ENCODE measurements at places on chromosomes 6 and 20.

DNA sequence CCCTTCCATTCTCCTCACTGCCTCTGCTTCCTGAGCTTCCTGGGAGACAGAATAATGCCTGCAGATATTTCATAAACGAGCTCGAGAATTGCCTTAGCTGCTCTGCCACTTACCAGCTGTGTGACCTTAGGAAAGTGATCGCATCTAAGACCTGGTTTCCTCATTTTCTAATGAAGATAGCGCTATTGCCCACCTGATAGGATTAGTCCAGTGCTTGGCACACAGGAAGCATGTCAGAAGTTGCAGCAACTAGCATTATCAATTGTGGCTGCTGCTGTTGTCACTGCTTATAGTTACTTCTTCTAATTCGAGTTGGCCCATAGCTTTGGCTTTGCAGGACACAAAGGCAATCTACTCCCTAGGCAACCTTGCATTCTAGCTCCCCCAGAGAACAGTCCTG is 305.5 kb upstream of the SGK1 start:
- no peak for DNase-seq

DNA sequence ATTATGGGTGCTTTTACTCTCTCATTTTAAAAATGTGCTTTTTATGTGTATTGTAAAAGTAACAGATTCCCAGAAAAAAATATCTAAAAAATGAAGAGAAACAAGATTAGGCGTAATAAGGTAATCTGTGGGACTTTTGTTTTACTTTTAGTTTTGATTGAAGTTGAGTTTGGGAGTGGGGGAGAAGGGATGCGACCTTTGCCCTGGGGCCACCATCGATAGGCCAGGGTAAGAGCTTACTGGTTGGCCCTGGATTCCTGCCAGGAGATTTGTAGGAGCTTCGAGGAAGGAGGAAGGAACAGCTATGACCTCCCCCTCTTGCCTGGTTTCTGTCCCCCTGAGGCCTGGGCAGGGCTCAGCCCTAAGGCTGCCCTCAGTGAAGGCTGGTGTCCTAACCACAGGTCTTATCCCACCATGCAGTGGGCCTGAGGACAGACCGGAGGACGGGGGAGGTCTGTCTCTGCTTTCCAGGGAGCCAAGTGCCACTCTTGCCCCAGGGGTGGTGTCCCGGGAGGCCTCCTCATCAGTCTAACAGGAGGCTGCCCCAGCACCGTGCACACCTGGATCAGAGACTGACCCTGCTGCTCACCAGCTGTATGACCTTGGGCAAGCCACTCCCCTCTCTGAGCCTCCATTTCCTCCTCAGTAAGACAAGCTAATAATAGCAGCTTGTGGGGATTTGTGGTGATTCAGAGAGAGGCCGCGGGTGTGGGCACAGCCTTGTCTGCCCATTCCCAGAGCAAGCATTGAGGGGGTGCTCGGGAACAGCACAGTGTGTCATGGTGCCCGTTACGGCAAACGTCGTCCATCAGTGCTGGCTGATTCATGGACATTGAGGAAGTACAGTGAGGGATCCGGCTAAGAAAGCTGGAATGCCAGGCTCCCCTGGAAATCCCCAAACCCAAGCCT is 21.2 kb downstream of the TGM2 start:
- no peak for DNase-seq

GRCh38 chr6:136440203-136440602 is 110.0 kb downstream of the MAP7 start:
- DNase-seq, result no peak

GRCh38 chr20:40967700-40968099 is 60.9 kb upstream of the TOP1 start:
- no peak for DNase-seq

GRCh38 chr20:43681991-43682410 is 15.1 kb downstream of the MYBL2 start:
- no peak for DNase-seq

DNA sequence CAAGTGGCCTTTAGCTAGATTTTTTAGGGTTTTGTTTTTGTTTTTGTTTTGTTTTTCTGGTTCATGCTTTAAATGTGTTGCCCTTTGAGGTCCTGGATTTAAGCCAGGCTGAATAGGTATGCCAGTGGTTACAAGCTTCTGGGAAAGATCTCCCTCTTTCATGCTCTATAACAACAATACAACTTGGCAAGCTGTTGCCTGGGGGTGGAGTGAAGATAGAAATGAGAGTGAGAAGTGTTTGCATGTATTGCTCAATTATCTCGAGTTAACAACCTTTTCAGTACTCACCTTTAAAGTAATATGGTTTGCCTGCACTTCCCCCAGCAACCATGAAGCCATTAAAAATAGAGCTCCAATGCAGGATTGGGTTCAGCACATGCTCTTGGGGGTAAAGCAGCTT is 19.2 kb upstream of the HAO1 start:
- DNase-seq, result no peak

DNA sequence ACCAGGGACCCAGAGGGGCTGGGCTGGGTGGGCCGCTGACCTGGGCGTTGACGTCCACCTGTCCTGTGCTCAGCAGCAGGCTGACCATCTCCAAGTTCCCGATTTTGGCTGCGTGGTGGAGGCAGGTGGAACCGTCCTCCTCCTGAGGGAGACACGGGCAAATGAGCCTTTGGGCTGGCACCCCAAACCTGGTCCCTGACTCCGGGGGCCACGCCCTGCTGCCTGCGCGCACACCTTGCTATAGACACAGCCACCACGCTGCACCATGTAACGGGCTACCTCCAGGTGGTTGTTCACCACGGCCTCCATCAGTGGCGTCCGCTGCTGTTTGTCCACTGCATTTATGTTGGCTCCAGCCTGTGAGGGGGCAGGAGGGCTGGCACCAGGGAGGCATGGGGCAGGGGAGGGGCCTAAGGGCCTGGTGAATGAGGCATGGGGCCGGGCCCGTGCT is 7.8 kb upstream of the SLC44A4 start:
- no peak for DNase-seq

GRCh38 chr20:58431134-58431533 is 42.1 kb downstream of the VAPB start:
- no peak for DNase-seq

DNA sequence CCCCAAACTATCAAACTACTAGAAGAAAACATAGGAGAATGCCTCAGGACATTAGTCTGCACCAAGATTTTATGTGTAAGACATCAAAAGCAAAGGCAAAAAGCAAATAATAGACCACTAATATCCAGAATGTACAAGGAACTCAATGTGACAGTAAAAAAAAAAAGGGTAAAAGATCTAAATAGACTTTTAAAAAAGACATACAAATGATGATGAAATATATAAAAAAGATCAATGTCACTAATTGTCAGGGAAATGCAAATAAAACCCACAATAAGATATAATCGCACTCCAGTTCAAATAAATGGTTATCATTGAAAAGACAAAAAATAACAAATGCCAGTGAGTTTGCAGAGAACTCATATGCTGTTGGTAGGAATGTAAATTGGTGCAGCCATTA is 118.3 kb upstream of the DUSP22 start:
- DNase-seq, result no peak

GRCh38 chr20:58693226-58694006 is 816 bp downstream of the NPEPL1 start:
- DNase-seq, result no peak

DNA sequence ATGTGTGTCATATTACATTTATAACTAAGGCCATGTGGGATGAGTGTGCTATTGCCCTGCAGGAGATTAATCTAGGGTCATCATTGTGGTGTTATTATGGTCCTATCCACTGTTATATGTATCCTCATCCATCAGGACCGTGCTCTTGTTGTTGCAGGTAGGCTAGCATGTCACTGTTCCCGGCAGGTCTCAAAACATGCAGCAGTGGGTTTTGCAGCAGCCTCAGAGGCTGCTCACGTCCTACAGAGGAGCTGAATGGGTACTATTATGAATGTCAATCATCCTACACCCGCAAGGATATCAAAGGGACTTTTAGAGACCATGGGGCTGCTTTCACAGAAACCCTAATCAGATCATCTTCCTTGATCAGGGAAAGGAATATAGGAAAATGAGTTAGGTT is 318.2 kb downstream of the SAMD5 start:
- no peak for DNase-seq

GRCh38 chr6:30614044-30614842 is 2.8 kb downstream of the PPP1R10 start:
- no peak for DNase-seq

DNA sequence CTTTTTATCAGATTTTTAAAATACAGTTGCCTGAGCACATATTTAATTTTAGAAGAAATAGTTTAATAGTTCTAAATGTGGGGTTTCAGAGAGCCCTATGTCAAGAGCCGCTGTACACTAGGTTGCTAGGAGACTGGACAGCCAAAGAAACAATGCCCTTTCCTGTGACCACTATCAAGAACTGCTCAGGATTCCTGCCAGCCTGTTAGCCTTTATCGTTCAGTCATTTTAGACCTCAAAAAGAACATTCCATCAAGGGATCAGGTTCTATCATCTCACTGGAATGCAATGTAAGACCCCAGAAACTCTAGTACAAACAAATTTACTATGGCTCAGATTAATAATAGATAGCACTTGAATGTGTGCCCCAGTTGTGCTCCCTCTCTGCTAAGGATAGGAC is 181.2 kb upstream of the CCN2 start:
- DNase-seq, result no peak

- no peak for DNase-seq
These were observed 117.0 kb downstream of the ME1 start for GRCh38 chr6:83313882-83314281.

DNA sequence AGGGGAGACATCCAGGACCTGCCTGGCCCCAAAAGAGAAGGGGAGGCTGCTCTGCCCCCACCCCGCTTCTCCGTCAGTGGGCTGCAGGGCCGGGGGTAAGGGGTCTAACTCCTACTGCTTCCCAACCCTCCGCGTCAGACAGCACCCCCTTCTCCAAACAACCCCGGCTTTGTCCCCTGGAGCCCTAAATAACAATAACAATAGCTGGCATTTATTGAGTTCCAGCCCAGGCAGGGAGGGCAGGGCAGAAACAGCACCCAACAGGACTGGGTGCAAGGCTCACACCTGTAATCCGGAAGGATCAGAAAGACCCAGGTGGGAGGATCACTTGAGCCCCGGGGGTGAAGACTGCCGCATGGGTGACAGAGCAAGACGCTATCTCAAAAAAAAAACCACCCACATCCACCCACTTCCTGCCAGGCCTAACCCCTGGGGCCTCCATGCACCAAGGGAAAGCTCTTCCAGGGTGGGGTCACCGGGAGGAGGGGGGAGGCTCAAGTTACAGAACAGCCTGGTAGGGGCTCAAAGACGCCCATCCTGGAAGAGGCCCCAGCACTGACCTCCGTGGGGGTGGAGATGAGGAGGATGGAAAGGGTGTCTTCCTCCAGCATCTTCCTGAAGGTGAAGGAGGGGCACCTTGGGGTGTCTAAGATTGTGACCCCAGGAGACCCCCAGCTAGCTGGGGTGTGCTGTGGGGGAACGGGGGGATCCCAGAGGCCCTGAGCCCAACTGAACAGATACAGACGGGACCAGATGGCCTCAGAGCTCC is 1.3 kb upstream of the FNDC11 start:
- DNase-seq, result no peak

DNA sequence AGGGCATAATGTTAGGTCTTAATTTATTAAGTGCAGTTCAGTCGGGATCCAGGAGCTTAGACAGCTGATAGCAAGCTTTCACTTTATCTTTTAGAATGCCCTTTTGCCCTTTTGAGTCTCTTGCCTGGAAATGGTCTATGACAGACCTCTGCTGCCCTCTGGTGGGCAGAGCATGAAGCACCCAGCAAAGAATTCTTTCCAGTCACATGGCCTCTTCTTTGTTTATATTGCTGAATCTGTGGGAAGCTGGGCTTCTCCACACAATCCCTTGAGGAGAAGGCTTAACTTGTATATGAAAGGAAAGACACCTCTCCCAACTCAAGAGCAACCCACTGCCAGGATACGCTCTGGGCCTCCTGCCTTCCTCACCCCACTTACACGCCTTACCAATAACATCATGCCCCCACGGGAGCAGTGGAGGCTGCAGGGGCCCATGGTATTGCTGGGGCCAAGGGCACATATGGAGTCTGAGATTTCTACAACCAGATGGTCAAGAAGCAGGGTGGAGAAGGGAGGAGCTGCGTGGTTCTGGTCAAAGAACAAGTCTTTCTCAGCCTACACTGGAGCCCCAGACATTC is 20.4 kb downstream of the WFDC3 start:
- no peak for DNase-seq

- no peak for DNase-seq
These were observed 29.4 kb downstream of the RAET1L start for GRCh38 chr6:149995971-149996370.

- DNase-seq, result peak; percentile 4
These were observed 119.5 kb upstream of the CD93 start for GRCh38 chr20:23205611-23206041.

- DNase-seq, result no peak
These were observed 195.9 kb downstream of the CDH4 start for GRCh38 chr20:61447952-61448351.

- DNase-seq, result peak; percentile 39
These were observed 19.0 kb downstream of the PXDC1 start for GRCh38 chr6:3732345-3733141.

GRCh38 chr20:24764027-24764793 is 184.9 kb upstream of the CST7 start:
- DNase-seq, result no peak

DNA sequence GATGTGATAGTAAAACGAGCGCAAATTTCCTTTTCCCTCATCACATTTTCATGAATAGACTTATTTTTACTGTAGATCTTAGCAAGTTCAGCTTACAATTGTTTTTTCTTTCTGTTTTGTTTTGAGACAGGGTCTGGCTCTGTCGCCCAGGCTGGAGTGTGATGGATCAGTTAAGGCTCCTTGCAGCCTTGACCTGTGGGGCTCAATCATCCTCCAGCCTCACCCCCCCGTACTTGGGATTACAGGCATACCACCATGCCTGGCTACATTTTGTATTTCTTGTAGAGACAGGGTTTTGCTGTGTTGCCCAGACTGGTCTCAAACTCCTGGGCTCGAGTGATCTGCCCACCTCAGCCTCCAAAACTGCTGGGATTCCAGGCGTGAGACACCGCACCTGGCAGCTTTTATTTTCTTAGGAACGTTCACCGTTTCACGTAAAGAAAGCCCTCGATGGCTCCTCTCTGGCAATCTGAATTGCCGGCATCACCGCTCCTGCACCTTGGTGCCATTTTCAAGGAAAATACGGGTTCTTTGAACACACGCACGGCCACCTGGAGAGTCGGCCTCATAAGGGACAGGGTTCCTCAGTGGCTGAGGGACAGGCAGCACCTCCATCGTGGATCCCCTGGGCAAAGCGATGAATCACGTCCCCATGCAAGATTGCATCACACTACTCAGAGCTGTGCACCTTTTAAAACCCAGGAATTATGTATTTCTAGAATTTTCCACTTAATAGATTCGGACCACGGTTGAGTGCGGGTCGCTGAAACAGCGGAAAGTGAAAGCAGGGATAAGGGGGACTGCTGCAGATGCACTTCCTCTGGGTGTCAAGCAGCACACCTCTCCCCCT is 78.7 kb downstream of the IRF4 start:
- DNase-seq, result no peak

GRCh38 chr20:53547664-53548239 is 45.9 kb downstream of the ZNF217 start:
- DNase-seq, result no peak

Measured in cerebellar nuclear complex (tissue), 1 donor.